Naive thymus-derived CD8-positive, alpha-beta T cell (primary cell): ENCODE measurements at places on chromosomes 5 and 9. TPM values are rescaled to one million over a fixed set of nuclear protein-coding genes. Genes with fewer than 3 reads are reported as not detected.

Gene TSPAN17
- 19.4 TPM for total RNA-seq

Gene BBLN
- total RNA-seq = 48.2 TPM

Gene MSANTD3
- total RNA-seq = 12.9 TPM

Gene SPINK4
- not detected for total RNA-seq

GRCh38 chr9:125948887-125949596 lies 201.9 kb downstream of the PBX3 start:
- DNase-seq = no peak

- DNase-seq = no peak
Measured at GRCh38 chr5:433836-434235, 9.1 kb upstream of the EXOC3 start.

- no peak for DNase-seq
Measured at GRCh38 chr5:147708708-147709107, 73.8 kb downstream of the JAKMIP2 start.

DNA sequence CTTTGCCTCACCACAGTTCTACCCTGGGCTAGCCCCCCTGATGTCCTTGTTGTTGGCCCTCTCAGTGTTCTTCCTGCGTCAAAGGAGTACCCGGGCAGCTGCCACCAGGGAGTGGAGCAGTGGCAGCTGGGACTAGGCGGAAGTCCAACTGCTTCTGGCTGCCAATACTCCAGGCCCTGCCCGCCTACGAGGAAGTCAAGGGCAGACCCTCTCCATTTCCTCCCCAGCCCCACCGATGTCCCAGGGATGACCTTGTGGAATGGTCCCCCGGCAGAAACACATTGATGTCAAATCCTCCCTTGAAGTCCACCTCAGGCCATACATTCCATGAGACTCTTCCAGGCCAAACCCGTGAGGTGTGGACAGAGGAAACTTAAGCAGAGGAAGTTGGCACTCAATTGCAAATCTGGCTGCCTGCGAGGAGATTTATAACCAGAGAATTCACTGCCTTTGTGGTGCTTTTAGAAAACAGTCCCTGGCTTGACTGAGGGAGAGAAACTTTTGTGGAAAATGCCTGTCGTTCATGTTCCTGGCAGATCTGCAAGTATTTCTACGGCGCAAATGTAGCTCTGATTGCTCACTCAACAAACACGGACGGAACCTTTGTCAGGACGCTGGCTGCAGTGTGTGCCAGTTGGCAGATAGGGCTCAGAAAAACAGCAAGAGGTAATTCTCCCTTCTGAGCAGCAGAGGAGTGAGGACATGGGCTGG lies 339.7 kb downstream of the RAB3C start:
- no peak for DNase-seq
